ENCODE measurements at places on chromosomes 2 and 18. TPM values are rescaled to one million over a fixed set of nuclear protein-coding genes. Genes with fewer than 3 reads are reported as not detected.
A peak's percentile ranks its signal among the peaks of the same experiment; 100 is the strongest.

GRCh38 chr2:6452702-6453481 is 412.8 kb downstream of the CMPK2 start:
- no peak for DNase-seq
- no peaks in the 10 kb centered on the region for H3K4me1 ChIP-seq
- no peak overlapping the region for H3K4me3 ChIP-seq
- H3K27ac ChIP-seq = no peak overlapping the region

DNA sequence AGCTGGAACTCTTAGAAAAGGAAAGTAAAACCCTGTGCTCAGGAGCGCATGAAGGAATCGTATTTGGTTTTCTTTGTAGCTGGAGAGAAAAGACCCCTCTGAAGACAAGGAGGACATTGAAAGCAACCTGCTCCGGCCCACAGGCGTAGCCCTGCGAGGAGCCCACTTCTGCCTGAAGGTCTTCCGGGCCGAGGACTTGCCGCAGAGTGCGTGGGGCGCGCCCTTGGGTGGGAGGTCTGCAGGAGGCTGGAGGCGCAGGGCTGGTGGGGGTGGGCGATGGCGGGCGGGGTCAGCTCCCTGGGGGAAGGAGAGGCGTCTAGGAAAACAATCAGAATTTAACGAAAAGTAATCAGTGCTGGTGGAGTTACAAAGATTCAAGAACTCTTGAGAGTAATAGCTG is 72.8 kb downstream of the DYSF start:
- no peaks in the 10 kb centered on the region for H3K4me1 ChIP-seq
- H3K27ac ChIP-seq = no peak overlapping the region
- no peaks in the 10 kb centered on the region for H3K27me3 ChIP-seq
- H3K4me3 ChIP-seq = no peak overlapping the region

- no peaks in the 10 kb centered on the region for H3K36me3 ChIP-seq
- H3K4me1 ChIP-seq = peaks cover 3% of the 10 kb centered on the region
- no peak for DNase-seq
Observed at GRCh38 chr18:55346961-55347740, 240.8 kb downstream of the TCF4 start.

- no peaks in the 10 kb centered on the region for H3K27me3 ChIP-seq
- H3K4me3 ChIP-seq = no peak overlapping the region
- H3K4me1 ChIP-seq = peaks cover 4% of the 10 kb centered on the region
- H3K27ac ChIP-seq = no peak overlapping the region
- H3K36me3 ChIP-seq = no peaks in the 10 kb centered on the region
Observed at GRCh38 chr2:15677141-15677843, 85.6 kb downstream of the DDX1 start.

DNA sequence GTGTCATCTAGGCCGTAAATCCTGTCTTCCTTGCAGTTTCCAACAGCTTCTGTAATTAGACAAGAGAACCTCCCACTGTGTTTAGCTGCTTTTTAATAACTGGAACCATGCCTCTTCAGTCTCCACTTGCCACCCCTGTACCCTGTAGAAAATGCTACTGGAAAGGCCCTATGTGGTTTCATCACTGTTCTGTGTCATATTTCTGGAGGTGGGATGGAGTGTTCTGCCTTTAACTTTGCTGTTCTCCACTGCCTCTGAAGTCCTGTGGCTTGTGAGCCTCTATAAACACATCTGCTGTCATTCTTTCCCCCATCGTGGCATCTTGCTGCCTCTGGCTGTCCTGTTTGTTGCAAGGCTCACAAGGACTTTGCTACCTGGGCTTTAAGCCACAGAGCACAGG is 17.9 kb downstream of the MGAT5 start:
- no peak for DNase-seq
- no peak overlapping the region for H3K4me3 ChIP-seq
- no peak overlapping the region for H3K27ac ChIP-seq
- no peaks in the 10 kb centered on the region for H3K36me3 ChIP-seq
- no peaks in the 10 kb centered on the region for H3K4me1 ChIP-seq
- no peaks in the 10 kb centered on the region for H3K27me3 ChIP-seq

DNA sequence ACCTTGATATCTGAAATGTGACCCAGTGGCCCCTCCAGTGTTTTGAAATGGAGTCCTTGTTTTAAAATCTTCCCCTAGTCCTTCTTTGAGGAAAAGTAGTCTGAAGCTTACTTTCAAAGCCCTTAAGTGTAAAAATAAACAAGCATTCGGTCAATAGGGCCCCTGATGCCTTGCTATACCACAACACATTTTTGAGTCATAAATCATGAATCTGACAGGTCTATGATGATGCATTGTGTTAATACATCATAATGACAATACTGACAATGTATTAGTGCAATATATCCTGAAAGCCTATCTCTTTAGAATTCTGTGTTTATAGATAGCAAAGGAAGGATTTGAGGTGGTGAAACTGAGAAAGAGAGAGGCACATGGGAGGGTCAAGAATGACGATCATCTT is 464.2 kb downstream of the MEIS1 start:
- no peak overlapping the region for H3K27ac ChIP-seq
- H3K4me1 ChIP-seq = peaks cover 3% of the 10 kb centered on the region
- H3K4me3 ChIP-seq = no peak overlapping the region
- H3K36me3 ChIP-seq = no peaks in the 10 kb centered on the region
- DNase-seq = no peak

DNA sequence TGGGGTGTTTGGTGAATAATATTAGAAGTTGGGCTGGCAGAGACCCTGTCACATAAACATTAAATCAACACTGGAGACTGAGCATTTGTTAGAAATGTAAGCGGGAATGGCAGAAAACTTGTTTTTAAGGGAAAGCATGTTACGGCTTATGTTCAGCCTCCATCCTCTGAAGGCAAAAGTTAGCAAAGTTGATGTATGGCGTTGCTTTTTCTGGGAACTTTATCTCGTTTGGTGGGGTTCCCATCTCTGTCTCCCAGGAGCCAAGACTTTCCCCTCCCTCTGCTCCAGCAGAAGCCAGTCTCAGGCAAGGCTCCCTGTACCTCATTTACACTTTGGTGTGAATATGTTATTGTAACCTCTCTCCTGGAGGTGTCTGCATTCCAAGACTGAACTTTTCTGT is 105.1 kb downstream of the MSH2 start:
- no peaks in the 10 kb centered on the region for H3K36me3 ChIP-seq
- DNase-seq = no peak
- H3K4me1 ChIP-seq = no peaks in the 10 kb centered on the region
- H3K4me3 ChIP-seq = no peak overlapping the region

The NDC80 gene
- not detected for total RNA-seq

The SLC38A11 gene
- 0.20 TPM for total RNA-seq

GRCh38 chr2:18171191-18172139 is 293.0 kb downstream of the KCNS3 start:
- H3K4me3 ChIP-seq = no peak overlapping the region
- no peak overlapping the region for H3K27ac ChIP-seq
- no peaks in the 10 kb centered on the region for H3K27me3 ChIP-seq
- H3K4me1 ChIP-seq = no peaks in the 10 kb centered on the region
- no peak for DNase-seq
- H3K36me3 ChIP-seq = no peaks in the 10 kb centered on the region

DNA sequence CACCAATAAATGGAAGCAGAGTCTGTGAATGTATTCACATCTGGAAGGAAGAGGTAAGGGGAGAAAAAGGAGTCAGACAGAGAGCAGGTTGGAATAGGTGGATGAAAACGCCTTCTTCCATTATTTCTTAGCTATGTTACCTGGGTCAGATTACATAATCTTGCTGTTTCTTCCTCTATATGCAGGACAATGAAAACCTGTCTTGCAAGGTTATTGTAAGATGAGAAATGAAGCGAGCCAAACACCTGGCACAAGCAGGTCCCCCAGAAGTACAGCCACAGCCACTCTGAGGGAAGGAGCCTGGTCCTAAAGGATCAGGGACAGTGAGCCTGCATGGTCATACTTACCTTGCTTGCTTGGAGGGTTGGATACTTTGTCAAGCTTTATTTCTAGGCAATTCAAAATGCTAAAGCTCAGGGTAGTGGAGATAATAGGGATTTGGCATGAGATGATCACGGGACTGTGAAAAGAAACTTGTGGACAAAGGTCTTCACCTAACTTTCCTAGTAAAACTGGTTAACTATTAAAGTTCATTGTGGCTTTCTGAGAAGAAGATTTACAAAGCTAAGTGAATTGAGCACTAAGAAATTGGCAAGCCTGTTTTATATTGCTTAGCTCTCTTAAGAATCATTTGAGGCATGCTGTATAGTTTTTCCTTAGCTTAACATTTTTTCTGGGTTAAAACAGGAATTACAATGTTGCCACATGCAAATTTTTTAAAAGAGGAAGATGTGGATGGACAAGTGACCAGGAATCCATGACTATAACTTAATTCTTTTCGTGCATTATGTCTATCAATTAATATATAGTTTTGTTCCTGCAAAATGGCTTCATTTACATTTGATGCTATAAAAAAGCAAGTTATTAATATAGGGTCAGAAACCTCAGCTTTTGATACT is 15.7 kb upstream of the PLA2R1 start:
- H3K4me1 ChIP-seq = no peaks in the 10 kb centered on the region
- H3K36me3 ChIP-seq = no peaks in the 10 kb centered on the region
- no peak for DNase-seq
- no peaks in the 10 kb centered on the region for H3K27me3 ChIP-seq
- no peak overlapping the region for H3K27ac ChIP-seq

DNA sequence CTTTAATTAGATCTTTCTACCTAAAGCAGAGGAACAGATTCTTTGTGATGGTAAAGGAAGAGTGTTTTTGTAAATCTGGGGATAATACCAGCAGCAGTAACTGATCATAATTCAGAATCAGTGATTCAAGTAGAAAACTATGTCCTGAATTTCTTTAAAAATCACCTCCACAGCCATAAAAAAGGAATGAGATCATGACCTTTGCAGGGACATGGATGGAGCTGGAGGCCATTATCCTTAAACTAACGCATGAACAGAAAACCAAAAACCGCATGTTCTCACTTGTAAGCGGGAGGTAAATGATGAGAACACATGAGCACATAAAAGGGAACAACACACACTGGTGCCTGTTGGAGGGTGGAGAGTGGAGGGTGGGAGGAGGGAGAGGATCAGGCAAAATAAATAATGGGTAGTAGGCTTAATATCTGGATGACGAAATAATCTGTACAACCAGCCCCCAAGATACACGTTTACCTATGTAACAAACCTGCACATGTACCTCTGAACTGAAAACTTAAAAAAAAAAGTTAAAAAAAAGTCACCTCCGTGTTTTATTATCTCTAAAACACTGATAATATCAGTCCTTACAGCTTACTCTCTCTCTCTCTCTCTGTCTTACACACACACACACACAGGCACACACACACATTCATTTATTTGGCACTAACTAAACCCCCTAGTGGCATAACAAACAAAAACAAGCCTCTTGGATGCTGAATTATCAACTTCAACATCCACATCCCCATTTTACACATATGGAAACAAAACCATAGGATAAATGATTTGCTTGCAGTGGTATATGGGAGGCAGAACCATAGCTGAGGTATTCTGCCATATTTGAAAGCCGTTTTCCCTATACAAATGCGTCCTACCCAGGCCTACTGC is 1.4 kb downstream of the TM4SF20 start:
- H3K27me3 ChIP-seq = no peaks in the 10 kb centered on the region
- no peak for DNase-seq
- no peak overlapping the region for H3K27ac ChIP-seq
- H3K4me3 ChIP-seq = no peak overlapping the region
- H3K36me3 ChIP-seq = no peaks in the 10 kb centered on the region

GRCh38 chr18:45837283-45838070 is 12.0 kb downstream of the SIGLEC15 start:
- H3K27ac ChIP-seq = no peak overlapping the region
- peaks cover 7% of the 10 kb centered on the region for H3K4me1 ChIP-seq
- DNase-seq = peak; percentile 47
- H3K36me3 ChIP-seq = no peaks in the 10 kb centered on the region
- H3K27me3 ChIP-seq = no peaks in the 10 kb centered on the region

The RNPEPL1 gene
- 22.6 TPM for total RNA-seq

DNA sequence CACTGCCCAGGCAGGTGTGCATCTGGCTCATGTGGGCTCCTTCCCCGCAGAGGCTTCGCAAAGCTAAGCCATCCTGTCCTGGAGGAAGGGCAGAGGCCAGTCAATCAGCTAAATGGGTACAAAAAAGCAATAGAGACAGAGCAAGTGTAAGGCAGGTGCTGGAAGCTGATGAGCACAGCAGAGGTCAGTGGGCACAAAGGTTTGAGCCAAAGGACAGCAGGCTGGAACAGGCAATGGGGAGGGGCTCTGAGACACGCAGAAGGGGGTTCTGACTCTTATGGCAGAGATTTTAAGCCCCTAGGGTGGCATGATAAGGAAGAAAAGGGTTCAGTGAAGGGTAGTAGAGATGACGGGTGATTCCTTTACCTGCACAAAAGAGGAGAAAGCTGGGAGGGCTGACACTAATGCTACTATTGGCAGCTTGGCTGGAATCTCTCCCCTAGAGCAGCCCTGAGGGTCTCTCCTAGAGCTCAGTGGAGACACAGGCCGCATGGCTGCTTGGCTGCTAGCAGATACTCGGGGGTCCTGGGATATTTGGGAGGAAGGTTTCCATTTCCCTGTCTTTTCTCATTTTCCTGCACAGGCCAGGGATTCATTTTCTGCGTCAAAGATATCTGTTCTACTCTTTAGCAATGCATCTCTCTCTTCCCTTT is 132.4 kb downstream of the MYCN start:
- peaks cover 5% of the 10 kb centered on the region for H3K4me1 ChIP-seq
- H3K27ac ChIP-seq = no peak overlapping the region
- no peaks in the 10 kb centered on the region for H3K36me3 ChIP-seq
- DNase-seq = no peak
- no peaks in the 10 kb centered on the region for H3K27me3 ChIP-seq

DNA sequence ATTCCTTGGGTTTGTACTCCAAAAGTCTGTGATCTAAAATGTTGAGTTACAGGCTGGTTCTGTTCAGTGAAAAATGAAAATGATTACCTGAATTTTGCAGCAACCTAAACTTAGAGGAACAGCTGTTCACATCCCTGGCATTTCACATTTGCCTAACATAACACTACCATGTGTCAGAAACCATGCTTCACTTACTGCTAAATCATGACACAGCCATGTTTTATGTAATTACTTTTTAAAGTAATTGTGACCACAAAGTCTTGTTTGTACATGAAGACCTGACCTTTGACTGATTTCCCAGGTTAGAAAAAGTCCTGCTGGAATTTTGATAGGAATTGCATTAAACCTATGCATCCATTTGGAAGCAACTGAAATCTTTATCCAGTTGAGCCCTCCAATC is 79.1 kb downstream of the FAM168B start:
- no peaks in the 10 kb centered on the region for H3K36me3 ChIP-seq
- no peaks in the 10 kb centered on the region for H3K27me3 ChIP-seq
- no peak for DNase-seq
- no peak overlapping the region for H3K4me3 ChIP-seq
- H3K27ac ChIP-seq = no peak overlapping the region

The AMMECR1L gene
- total RNA-seq = 16.4 TPM

The DNAJC5G gene
- total RNA-seq = not detected

Data from ovary (tissue), 10 donors.